Smooth muscle cell of the pulmonary artery (primary cell): ENCODE measurements at places on chromosomes 6 and 20. TPM values are rescaled to one million over a fixed set of nuclear protein-coding genes. Genes with fewer than 3 reads are reported as not detected.

HLA-DRB1 gene
- 1.3 TPM in 1 of 2 replicates, not detected in the other for total RNA-seq

MICB gene
- total RNA-seq = 14.8 and 15.8 TPM in 2 replicates

MYMX gene
- total RNA-seq = 0.33 TPM in 1 of 2 replicates, not detected in the other

ZNF165 gene
- total RNA-seq = 0.13 and 0.26 TPM in 2 replicates

HMGCLL1 gene
- 0.07 TPM in 1 of 2 replicates, not detected in the other for total RNA-seq

C20orf96 gene
- 2.9 and 5.0 TPM in 2 replicates for total RNA-seq

OR2H1 gene
- total RNA-seq = not detected in 2 replicates

LY6G6D gene
- total RNA-seq = not detected in 2 replicates
